ENCODE measurements at places on chromosomes 7 and 10. TPM values are rescaled to one million over a fixed set of nuclear protein-coding genes. Genes with fewer than 3 reads are reported as not detected.

The CPVL gene
- total RNA-seq = 0.27 TPM

The ZNF775 gene
- total RNA-seq = 6.3 TPM

The SPDYE2B gene
- not detected for total RNA-seq

The ACSL5 gene
- total RNA-seq = 71.8 TPM

The UTF1 gene
- not detected for total RNA-seq

The ANKRD7 gene
- total RNA-seq = not detected

The DRGX gene
- total RNA-seq = not detected

The STOX1 gene
- 0.37 TPM for total RNA-seq

The DNAJC12 gene
- 8.7 TPM for total RNA-seq

The ASCC1 gene
- total RNA-seq = 27.9 TPM

The NOS3 gene
- total RNA-seq = 10.5 TPM

The PDE6C gene
- total RNA-seq = not detected

The AKR1C4 gene
- total RNA-seq = not detected

The HMX3 gene
- not detected for total RNA-seq

The ZNF503 gene
- not detected for total RNA-seq

The ADAM22 gene
- 1.2 TPM for total RNA-seq

The ARMC10 gene
- total RNA-seq = 33.2 TPM

The PUS7 gene
- total RNA-seq = 15.1 TPM

The ZEB1 gene
- total RNA-seq = 72.0 TPM

The EPO gene
- total RNA-seq = not detected

The TRPV5 gene
- total RNA-seq = 0.10 TPM

The CUL2 gene
- total RNA-seq = 45.7 TPM

The SLC26A5 gene
- total RNA-seq = not detected

The CYTH3 gene
- 0.73 TPM for total RNA-seq

The NUB1 gene
- total RNA-seq = 65.0 TPM

The MSMB gene
- total RNA-seq = not detected

The KCNH2 gene
- total RNA-seq = 0.91 TPM

The OR6V1 gene
- total RNA-seq = not detected

The TAS2R38 gene
- not detected for total RNA-seq

The ZWINT gene
- 81.1 TPM for total RNA-seq

The SLF2 gene
- 43.0 TPM for total RNA-seq

The CUEDC2 gene
- total RNA-seq = 61.7 TPM

The FAM171A1 gene
- 1.6 TPM for total RNA-seq

The ACHE gene
- 0.17 TPM for total RNA-seq

The SPDYE3 gene
- total RNA-seq = not detected

The AQP1 gene
- total RNA-seq = 0.34 TPM

The NME8 gene
- not detected for total RNA-seq

The STYXL1 gene
- total RNA-seq = 34.1 TPM

The SPDYE2 gene
- total RNA-seq = not detected

The KCNMA1 gene
- total RNA-seq = 0.17 TPM

The TFR2 gene
- 9.8 TPM for total RNA-seq

The PLPP4 gene
- not detected for total RNA-seq

The GPRIN2 gene
- total RNA-seq = not detected

The SLC16A12 gene
- total RNA-seq = not detected

The AGBL3 gene
- 2.2 TPM for total RNA-seq

The TEX47 gene
- total RNA-seq = not detected

The SH3PXD2A gene
- total RNA-seq = 19.3 TPM

The MUC3A gene
- not detected for total RNA-seq

The GATA3 gene
- total RNA-seq = 59.5 TPM

Data from T-helper 1 cell treated with Interleukin-12 subunit alpha and Interleukin-12 subunit beta and Interleukin-4 antibody, amounts not matched to agents 30 ng/mL and 1 ng/mL, for 36 hours (primary cell).